NCI-H524 treated with DMSO at 0.1 percent for 48 hours (cell line): ENCODE measurements at places on chromosomes 11 and 22.

DNA sequence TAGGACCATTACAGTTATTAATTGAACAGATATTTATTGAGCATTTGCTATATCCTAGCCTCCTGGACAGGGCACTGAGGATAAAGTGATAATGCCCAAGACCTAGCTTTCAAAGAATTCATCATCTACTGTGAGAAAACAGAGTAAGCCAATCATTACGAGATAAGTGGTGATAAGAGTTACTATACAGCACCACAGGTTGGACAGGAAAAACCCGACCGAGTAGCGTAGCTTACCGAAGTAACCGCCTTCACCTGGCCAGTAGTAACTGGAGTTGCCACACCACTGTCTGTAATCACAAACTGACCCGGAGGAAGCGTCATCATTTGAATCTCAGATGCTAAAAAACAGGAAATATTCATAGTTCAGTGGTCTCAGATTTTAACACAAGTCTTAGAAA is 10.0 kb upstream of the NFRKB start:
- no peak for DNase-seq

DNA sequence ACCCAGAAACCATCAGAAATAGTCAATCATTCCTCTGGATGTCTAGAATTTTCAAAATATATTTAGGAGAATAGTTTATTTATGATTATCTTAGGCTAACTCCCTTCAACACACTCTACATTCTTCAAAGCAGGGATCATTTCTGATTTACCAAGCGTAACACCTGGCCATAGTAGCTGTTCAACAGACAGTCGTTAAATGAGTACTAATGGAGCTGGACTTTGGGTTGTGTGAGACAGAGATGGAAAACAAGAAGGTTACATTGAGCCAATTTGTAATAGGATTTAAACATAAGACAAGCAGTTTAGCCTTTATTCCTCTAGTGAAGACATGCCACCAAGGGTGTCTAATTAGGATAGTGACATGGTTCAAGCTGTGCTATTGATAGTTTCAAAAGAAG is 129.2 kb upstream of the ANO3 start:
- no peak for DNase-seq

DNA sequence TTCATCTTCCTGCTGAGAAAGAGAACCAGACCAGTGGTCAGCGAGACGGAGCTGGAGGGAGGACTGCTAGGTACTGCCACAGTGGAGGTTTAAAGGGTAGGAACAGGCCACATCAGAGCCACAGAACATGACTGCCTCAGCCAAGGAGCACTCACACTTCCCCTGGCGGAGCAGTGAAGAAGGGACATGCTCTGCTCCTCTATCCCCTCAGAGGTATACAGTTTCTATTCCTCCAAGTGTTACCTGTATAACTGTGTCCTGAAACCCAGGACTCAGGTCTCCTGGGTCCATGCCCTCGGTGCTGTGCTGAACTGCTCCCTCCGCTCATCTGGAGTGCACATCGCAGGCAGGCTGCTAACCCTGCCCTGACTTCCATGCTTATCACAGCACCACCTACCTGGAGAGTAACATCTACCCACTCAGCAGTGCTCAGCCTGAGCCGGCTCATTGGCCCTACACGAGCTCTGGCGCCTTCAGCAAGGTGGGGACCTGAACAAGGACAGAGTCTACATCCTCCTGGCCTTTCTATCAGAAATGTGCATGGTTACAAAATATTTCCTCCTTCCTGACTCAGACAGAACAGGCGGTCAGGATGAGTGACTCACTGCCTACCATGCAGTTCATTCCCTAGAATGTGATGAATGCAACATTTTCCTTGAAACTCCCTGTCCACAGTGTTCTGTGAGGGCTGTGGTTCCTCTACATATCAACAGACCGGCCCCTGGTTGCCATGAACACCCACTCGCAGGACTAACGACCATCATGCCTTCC is 52.9 kb downstream of the C11orf58 start:
- no peak for DNase-seq

GRCh38 chr11:63884196-63884932 is 32.6 kb downstream of the RCOR2 start:
- DNase-seq = no peak

GRCh38 chr22:36493690-36494110 is 12.3 kb upstream of the TXN2 start:
- DNase-seq = no peak

DNA sequence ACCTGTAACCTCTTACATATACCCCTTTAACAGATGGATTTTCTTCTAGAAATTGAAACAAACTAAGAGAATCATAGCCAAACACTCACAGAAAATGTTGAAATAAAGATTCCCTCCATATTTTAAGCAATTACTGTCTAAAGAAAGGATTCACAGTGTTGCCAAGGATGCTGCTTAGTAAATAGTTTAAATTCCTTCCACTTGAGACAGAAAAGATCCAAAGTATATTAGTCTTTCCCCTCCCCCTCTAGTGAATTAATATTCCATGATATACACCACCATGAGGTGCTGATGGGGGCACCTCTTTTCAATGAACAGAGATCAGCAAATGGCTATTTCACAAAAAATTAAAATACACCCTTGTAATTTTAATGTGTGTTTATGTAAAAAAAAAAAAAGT is 186.8 kb downstream of the SOX6 start:
- no peak for DNase-seq

- no peak for DNase-seq
These were observed 26.9 kb upstream of the GRAMD4 start for GRCh38 chr22:46593211-46593681.

- no peak for DNase-seq
These were observed 4.9 kb upstream of the NUDT8 start for GRCh38 chr11:67634366-67635230.

DNA sequence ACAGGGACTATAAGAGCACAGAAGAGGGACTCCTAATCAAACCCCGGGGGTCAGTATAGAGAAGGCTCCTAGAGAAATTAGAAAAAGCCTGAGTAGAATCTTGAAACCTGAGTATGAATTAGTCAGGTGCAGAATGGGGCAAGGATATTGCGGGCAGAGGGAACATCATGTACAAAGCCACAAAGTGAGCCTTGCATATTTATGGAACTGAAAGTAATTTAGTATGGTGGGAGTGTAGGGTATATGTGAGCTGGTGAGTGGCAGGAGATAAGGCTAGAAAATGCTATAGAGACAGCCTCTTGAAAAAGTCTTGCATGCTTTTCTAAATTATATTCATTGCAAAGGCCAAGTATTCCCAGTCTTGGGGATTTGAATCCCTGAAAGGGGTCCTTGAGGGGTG is 93.7 kb downstream of the STIM1 start:
- DNase-seq = no peak

DNA sequence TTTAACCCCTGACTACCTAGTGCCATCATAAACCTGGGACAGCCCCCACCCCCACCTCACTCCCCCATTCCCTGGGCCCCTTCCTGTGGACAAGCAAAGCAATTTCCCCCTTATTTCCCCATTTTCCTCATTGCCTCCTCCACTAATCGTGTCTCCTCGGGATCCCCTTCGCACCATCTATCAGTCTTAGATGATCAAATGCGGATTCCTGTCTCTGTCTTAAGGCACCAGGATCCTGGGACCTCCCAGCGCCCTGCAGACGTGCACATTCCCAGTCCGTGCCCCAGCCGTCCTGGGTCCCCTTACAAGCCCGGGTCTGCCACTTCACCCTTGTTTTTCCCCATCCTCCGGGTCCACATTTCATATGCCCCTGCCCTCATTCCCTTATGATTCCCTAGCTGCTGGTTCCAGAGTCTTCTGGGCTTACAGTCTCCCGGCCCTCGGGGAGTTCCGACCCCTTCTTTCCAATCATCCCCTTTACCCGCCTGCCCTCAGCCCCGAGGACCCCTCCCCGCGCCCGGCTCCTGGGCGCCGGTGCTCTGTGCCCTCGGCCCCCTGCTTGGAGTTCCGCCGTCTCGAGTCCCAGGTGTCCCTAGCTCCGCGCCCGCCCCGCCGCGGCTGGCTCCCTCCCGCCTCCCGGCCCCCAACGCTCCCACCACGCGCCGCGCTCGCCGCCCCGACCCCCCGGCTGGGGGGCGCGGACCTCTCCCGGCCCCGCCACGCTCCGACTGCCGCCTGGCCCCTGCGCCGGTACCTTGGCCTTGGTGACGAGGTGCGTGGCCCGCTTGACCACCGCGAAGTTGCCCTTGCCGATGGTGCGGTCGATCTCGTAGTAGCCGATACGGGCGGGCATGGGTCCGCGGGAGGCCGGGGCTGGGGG is 599 bp downstream of the SIK3 start:
- DNase-seq = no peak

DNA sequence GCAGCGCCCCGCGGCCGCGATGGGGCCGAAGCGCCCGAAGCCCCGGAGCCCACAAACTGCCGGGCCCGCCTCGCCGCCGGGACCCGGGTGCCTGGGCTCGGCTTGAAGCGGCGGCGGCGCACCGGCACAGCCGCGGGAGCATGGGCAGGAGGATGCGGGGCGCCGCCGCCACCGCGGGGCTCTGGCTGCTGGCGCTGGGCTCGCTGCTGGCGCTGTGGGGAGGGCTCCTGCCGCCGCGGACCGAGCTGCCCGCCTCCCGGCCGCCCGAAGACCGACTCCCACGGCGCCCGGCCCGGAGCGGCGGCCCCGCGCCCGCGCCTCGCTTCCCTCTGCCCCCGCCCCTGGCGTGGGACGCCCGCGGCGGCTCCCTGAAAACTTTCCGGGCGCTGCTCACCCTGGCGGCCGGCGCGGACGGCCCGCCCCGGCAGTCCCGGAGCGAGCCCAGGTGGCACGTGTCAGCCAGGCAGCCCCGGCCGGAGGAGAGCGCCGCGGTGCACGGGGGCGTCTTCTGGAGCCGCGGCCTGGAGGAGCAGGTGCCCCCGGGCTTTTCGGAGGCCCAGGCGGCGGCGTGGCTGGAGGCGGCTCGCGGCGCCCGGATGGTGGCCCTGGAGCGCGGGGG is 346 bp downstream of the FJX1 start:
- DNase-seq = no peak

GRCh38 chr11:69704508-69705253 is 859 bp upstream of the FGF19 start:
- no peak for DNase-seq

DNA sequence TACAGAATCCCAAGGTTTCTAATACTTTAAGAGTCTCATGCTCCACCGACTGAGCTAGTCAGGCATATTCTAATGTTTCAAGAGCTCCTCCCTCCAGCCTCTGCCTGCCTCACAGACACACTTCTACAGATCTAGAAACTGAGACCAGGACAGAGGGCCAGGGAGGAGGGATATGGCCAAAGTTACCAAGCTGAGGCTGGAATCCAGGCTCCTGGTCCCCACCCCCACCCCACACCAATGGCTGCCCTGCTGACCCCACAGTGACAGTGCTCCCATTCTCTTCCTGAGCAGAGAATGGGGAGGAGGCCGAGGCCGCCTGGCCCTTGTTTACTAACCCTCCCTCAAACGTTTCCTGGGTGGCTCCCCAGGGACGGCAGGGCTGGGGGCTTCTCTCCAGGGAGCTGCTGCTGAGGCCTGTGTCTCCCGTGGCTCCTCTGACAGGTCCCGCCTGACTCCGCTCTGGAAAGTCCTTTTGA is 2.2 kb downstream of the PLEKHB1 start:
- no peak for DNase-seq

- no peak for DNase-seq
These were observed 13.1 kb downstream of the MOV10L1 start for GRCh38 chr22:50102946-50103345.

- DNase-seq = no peak
These were observed 5.3 kb downstream of the NEAT1 start for GRCh38 chr11:65427691-65428577.

- DNase-seq = peak; percentile 25
These were observed 1.7 kb downstream of the ADAMTS15 start for GRCh38 chr11:130449996-130450769.

DNA sequence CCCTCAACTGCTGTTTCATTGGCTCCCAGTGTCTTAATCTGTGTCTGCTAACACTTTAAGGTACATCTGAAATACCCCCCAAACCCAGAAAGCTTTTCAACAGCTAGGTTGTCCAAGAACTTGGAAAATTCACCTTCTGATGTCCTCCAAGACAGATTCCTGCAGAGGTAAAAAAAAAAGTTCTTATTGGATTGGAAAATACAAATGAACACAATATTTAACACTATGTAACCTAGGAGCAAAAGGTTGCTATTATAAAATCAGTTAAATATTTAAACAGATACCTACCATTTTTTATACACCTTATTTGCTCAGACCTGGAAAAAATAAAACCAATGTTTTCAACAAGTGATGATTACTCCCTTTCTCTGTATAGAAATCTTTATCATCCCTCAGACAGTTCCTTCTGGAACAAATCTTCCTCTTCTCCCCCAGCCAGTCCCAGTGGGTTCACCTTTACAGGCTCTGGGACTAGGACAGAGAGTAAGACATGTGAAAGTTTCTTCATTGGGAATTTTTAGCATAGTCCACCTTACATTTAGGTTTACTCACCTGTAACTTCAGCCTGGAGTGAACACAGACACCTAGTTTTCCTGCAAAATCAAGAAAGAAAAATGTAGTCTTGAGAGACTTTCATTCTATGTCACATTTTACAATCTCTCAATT is 13.3 kb upstream of the WDR74 start:
- DNase-seq = no peak

DNA sequence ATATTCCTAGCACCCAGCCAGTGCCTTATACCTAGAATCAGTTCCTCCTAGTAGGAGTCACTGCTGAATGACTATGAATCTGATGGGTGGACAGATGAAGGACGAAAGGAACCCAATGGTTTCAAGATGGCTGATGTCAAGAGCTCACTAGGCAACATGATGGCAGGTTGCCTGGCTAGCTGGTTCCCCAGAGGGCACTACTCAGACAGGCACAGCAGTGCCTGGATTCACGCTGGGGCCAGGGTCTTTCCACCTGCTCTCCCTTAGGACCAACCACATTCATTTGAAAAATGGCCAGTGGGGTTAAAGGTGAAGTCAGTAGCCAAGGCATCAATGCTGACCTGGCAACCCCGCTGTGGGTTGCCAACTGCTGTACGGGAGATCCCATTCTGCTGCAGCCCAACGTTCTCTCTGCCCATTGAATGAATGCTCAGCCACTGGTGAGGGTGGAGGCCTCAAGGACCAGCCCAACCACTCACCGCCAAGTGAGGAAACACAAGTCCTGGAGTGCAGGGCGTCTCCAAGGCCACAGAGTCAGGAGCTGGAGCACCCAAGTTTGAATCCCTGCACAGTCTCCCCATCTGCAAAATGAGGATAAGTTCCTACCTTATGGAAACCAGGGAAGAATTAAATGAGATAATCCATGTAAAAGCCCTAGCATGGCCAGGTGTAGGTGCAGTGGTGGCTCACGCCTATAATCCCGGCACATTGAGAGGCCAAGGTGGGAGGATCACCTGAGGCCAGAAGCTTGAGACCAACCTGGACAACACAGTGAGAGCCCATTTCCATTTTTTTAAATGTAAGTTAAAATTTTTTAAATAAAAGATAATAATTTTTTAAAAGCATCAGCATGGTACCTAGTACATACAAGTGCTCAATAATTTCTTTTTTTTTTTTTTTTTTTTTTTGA is 12.4 kb downstream of the MYH9 start:
- no peak for DNase-seq
